ENCODE measurements at places on chromosomes 7 and 10. TPM values are rescaled to one million over a fixed set of nuclear protein-coding genes. Genes with fewer than 3 reads are reported as not detected.

KCNIP2 gene
- 8.6 TPM for total RNA-seq

TACR2 gene
- total RNA-seq: 35.0 TPM

ARL3 gene
- 11.3 TPM for total RNA-seq

RAB19 gene
- total RNA-seq: not detected

SEC61A2 gene
- total RNA-seq: 23.0 TPM

DNA sequence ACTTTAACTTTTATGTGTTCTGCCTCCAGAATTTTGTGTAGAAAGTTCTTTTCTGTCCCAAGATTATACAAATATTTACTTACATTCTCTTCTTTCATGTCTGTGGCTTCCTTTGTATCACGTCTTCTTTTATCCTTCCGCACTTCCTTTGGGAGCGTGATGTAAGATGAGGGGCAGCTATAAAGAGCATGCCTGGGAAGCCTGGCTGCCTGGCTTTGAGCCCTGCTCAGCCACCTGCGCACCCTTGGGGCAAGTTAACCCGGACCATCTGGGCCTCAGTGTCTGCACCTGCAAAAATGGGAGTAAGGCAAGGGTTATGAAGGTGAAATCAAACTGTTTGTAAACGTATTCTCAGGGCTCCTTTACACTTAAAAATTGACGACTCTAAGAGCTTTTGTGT, 25.2 kb downstream of the PALD1 start:
- H3K4me3 ChIP-seq: no peak overlapping the region
- H3K36me3 ChIP-seq: no peaks in the 10 kb centered on the region
- no peak overlapping the region for H3K27ac ChIP-seq
- no peaks in the 10 kb centered on the region for H3K27me3 ChIP-seq
- no peak for DNase-seq
- H3K4me1 ChIP-seq: no peaks in the 10 kb centered on the region

DNA sequence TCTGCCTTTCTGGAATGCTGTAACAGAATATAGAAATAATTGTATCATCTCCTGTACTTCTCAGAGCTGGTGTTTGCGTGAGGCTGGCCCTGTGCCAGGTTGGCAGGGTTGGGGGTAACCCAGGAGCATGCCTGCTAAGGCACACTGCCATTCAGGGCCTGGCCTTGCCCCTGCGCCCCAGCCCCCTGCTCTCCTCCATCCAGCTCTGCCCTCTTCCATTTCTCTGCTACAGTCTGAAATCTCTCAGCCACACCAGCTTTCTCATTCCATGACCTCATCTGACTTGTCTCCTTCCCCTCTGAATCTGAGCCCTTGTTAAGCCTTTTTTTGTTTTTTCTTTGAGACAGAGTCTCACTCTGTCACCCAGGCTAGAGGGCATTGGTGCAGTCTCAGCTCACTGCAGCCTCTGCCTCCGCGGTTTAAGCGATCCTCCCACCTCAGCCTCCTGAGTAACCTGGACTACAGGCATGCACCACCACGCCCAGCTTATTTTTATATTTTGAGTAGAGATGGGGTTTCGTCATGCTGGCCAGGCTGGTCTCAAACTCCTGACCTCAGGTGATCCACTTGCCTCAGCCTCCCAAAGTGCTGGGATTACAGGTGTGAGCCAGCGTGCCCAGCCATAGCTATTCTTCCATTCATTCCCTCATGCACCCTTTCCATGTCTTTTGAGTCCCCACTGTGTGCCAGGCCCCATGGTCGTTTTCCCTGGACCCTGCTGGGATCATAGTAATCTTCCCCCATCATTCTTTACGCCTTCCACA, 206.8 kb downstream of the CUX1 start:
- H3K4me3 ChIP-seq: no peak overlapping the region
- no peak for DNase-seq
- no peak overlapping the region for H3K27ac ChIP-seq
- H3K36me3 ChIP-seq: no peaks in the 10 kb centered on the region

- no peak overlapping the region for H3K27ac ChIP-seq
- H3K36me3 ChIP-seq: no peaks in the 10 kb centered on the region
- no peak for DNase-seq
- peaks cover 7% of the 10 kb centered on the region for H3K4me1 ChIP-seq
Measured at GRCh38 chr10:111080224-111080623, 3.4 kb downstream of the ADRA2A start.

DNA sequence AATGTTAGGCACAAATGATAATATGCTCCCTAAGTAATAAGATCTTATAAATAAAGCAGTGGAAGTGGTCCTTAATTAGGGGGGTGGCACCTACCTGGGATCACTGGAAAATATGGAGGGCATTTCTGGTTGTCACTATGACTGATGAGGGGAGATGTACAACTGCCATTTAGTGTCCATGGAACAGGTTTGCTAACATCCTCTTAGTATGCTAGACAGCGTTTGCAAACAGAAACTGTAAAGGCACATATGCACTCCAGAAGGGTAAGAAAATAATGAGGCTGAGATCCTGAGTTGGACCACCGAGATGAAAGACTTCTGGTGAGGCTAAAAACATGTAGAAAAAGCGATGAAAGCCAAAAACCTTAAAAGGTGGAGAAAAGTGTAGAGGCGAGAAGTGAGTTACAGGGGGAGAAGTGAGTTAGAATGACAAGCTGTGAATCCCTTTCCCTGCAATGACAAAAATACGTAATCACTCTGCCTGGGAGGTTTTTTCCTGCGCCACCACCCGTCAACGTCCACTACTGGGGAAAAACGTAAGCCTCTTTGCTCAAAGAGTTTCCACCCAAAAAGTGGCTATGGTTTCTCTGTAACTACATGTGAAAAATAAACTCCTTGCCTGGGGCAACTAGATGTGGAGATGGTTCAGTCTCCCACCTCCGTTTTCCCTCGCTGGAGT, 767 bp downstream of the KRIT1 start:
- peak overlapping the region; percentile 99 for H3K4me3 ChIP-seq
- no peaks in the 10 kb centered on the region for H3K36me3 ChIP-seq
- peak overlapping the region; percentile 90 for H3K27ac ChIP-seq
- H3K27me3 ChIP-seq: no peaks in the 10 kb centered on the region

GRCh38 chr10:72063703-72064391, 24.5 kb downstream of the SPOCK2 start:
- H3K27ac ChIP-seq: no peak overlapping the region
- DNase-seq: no peak
- no peaks in the 10 kb centered on the region for H3K4me1 ChIP-seq
- no peaks in the 10 kb centered on the region for H3K36me3 ChIP-seq
- no peaks in the 10 kb centered on the region for H3K27me3 ChIP-seq

Measured in uterus (tissue), 4 donors.